ENCODE measurements at places on chromosomes 3 and 15. TPM values are rescaled to one million over a fixed set of nuclear protein-coding genes. Genes with fewer than 3 reads are reported as not detected.

DNA sequence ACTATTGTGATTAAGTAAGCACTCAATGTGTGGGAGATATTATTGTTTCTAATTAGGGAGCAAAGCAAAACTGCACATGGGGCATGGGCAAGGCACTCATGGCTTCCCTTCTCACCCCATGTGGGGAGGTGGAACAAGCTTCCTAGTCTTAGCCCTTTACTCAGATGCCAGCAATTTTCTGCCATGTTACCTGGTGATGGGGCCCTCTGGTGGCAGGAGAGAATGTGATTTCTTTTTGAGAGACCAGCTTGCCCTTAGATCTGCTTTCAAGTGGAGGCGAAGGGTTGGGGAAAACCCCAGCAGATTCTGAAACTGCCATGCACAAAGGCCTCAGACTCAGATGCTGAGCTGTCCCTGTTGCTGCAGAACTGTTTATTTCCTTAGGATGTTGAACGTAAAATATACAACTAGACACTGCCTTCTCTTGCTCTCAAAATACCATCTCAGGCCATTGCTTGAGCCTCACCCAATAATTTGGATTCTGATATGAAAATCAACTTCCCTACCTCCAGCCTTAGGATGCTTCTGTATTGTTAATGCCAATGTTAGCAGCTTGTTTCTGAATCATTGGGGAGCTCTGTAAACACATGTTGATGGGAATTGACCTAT, 130.2 kb upstream of the TPRG1 start:
- no peak for DNase-seq

- no peak for DNase-seq
These were observed 22.8 kb upstream of the SPRED1 start for GRCh38 chr15:38229705-38230310.

HEG1 gene
- total RNA-seq: 112 TPM

- DNase-seq: no peak
These were observed 15.5 kb upstream of the PLA2G4E start for GRCh38 chr15:42036112-42036905.

GRCh38 chr15:39579487-39580116, 1.3 kb upstream of the THBS1 start:
- peak; percentile 92 for DNase-seq

CLDN11 gene
- total RNA-seq: 3.0 TPM

DNA sequence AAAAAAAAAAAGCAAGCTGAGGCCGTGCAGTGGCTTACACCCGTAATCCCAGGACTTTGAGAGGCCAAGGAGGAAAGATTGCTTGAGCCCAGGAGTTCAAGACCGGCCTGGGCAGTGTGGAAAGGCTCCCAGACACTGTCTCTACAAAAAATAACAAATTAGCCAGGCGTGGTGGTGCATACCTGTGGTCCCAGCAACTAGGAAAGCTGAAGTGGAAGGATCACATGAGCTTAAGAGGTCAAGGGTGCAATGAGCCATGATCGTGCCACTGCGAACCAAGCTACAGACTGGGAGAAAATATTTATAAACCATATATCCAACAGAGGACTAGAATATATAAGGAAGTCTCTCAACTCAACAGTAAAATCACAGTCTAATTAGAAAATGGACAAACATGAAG, 10.0 kb downstream of the KLHDC8B start:
- no peak for DNase-seq

GRCh38 chr3:157409516-157409915, 27.1 kb upstream of the PTX3 start:
- DNase-seq: no peak

DNA sequence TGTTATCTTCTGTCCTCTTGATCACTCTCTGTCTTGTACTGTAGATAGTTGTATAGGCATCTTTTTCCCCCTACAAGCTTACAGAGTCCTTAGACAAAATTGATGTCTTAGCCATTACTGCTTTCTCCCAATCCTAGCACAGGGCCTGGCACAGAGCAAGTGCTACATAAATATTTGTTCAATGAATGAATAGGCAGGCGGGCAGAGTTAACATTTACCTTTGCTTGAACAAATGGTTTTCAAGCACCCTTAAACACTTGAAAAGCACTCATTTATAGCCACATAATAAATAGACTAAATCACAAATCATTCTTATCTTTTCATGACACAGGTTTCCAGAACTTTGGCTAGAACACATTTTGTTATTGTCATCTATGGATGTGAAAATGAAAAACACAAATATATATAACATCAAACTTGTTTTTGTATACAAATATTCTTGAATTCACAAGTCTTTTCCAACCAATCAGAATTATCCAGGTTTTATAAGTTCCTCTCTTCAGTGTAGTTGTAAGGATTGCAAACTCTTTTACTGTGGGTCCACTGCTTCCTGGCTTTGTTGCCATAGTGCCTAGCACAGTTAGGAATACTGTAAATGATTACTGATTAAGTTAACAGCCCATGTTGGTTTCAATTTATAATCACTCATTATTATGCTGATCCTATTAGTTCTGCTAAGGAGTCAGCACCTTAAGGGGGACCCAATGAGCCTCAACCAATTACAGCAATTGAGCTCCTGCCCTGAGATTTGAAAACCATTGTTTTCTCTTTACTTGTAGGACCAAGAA, 61.9 kb downstream of the ISL2 start:
- no peak for DNase-seq

CYFIP1 gene
- 133 TPM for total RNA-seq

ACAP2 gene
- total RNA-seq: 42.7 TPM

DNA sequence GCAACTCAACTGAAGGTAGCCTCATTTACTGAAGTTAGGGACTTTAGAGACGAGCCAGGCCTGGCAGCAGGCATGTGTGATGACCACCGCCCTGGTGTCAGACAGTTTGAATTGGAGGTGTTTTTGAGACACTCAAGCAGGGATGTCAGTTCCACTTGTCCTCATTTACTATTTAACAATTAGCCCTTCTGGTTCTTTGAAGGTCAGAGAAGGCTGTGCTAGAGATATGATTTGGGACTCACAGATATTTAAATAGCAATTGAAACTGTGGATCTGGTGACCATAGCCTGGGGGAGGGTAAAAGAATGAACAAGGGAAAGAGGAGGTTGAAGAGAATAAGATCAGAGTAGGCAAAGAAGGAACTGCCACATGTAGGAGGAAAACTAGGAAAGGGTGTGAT, 74.6 kb downstream of the REC114 start:
- DNase-seq: no peak

DNA sequence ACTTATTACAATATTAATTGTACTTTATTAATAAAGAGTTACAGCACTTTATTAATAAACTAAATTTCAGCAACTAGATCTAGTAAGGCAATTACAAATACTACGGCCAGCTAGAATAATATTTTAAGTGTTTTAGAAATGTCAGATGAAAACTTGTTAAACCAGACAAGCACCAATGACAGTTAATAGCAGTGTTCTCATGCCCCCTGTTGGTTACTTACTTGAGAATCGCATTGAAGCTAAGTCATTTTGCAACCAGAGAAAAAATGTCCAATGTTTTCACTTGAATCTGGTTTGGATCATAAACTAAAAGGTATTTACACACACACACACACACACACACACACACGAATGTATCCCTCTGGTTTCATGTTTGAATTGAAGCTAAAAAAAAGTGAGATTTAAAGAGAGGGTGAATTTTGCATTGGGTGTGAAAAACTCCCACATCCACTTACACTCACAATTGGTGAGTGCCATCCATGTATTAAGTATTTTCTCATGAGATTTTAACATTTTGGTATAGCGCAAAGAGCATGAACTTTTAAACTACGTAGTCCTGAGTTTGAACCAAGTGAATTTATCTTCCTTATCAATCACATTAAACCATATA, 347.7 kb downstream of the ZBBX start:
- DNase-seq: peak; percentile 3

Measured in HFFc6 (cell line).